ENCODE measurements at places on chromosomes 1 and 21.

GRCh38 chr21:34771512-34772028 lies 102.8 kb downstream of the CLIC6 start:
- no peak for DNase-seq

GRCh38 chr1:218699421-218699820 lies 354.3 kb downstream of the TGFB2 start:
- DNase-seq = no peak

DNA sequence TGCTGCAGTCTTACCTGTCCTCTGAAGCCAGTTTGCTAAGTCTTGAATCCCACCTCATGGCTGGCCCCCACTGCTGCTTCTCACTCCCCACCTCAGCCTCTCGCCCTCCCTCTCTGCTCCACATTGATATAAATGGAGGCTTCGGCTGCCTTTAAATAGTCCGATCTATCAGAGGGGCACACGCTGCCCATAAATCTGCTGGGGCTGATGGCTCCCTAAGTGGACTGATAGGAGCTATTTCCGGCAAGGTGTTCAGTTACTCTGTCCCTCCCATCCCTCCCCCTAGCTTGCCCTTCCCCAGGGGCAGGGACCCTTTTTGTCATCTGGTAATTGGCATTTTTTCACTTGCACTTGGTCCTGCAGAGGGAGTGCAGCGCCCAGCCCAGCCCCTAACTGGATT lies 108.4 kb downstream of the TMEM53 start:
- DNase-seq = no peak

- peak; percentile 15 for DNase-seq
Observed at GRCh38 chr1:226001963-226002666, 3.0 kb upstream of the SDE2 start.

DNA sequence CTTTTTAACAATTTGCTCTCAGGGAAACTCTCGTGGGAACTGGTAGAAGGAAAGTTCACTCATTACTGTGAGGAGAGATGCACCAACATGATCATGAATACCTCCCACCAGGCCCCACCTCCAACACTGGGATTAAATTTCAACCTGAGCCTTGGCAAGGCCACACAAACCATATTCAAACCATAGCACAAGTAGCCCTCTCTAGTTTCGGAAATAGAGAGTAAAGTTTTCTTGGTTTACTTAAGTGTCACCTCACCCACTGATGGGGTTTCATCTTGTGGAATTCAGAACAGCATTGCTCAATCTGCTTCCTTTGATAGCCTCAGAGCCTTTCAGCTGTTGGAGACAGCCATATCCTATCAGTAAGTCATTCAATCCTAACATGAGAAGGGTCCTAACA lies 25.5 kb upstream of the CCSAP start:
- DNase-seq = no peak

GRCh38 chr1:243984788-243985187 lies 66.3 kb upstream of the ZBTB18 start:
- DNase-seq = no peak

GRCh38 chr1:246213502-246213901 lies 293.6 kb downstream of the SMYD3 start:
- no peak for DNase-seq

GRCh38 chr1:59061876-59062275 lies 235.0 kb upstream of the FGGY start:
- DNase-seq = no peak

- DNase-seq = no peak
Observed at GRCh38 chr1:91400133-91400725, 4.4 kb downstream of the HFM1 start.

DNA sequence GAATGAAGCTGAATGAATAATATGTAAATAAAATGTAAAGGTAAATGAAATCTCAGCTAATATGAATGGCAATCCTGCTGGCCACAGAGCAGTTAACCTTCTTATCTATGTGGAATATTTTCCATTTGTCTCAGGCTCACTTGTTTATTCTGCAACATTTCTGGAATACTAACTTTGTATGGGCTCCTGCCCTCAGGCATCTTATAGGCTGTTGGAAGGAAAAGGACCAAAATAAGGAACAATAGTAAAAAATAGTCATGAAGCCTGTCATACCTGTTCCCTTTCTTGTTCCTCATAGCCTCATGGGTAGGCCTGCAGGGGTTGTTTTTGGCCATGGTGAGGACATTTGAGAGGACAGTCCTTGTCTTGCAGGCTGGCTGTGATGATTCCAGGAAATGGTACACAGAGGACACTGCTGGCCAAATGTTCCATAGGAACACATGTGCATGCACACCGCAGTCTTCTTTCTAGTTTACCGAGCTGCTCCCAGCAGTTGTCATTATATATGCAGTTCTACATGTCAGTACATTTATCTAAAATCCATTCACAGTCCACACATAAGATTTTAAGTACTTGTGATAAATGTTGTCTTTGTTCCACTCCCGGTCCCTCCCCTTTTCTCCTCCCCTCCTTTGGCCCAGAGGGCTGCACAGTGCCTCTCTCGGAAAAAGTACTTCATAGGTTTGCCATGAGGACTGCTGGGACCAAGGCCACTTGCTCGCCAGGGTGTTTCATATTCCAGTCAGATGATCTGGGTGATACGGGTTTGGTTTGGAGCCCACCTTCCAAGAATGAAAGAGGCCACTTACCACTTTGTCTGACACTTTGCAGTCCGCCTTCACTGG lies 15.2 kb upstream of the KCNQ4 start:
- DNase-seq = no peak

DNA sequence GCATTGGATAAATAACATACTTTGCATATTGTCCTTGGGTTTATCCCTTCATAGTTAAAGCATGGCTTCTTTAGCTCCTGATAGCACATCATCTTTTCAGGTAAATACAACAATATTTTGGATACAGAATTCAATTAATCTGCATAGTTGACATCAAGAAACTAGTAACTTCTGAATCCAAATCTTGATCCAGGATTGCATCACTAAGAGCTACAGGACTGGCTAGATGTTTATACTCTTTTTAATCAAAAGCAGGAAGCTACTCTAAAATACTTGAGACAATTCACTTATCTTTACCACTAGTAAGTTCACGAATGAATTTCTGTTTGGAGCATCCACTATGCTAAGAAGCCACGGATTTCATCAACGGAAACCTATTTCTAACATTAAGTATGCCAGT lies 54.2 kb upstream of the SLC44A3 start:
- DNase-seq = no peak

GRCh38 chr1:159877695-159878444 lies 15.4 kb upstream of the VSIG8 start:
- DNase-seq = no peak

DNA sequence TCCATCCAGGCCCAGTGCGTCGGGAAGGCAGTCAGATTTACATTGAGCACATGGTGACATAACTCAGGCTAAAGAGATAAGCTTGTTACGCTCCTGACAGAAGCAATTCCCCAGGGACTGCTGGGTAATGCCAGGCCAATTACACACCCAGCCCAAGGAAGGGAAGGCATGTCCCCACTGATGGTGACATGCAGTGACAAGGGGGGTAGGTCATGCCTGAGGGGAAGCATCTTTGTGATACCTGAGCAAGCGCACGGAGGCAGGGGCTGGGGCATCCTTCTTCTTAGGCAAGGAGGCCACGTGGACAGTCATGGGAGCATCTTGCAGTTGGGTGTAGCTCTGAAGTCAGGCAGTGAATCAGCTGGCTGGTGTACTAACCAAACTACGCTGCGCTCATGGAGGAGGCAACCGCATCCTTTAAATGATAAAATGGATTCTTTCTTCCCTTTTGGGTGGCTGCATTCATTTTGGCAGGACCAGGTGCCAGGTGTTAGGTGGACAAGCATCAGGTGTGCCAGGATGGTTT lies 39.6 kb upstream of the GRIK3 start:
- DNase-seq = no peak

GRCh38 chr1:199684686-199685273 lies 342.7 kb upstream of the NR5A2 start:
- no peak for DNase-seq

DNA sequence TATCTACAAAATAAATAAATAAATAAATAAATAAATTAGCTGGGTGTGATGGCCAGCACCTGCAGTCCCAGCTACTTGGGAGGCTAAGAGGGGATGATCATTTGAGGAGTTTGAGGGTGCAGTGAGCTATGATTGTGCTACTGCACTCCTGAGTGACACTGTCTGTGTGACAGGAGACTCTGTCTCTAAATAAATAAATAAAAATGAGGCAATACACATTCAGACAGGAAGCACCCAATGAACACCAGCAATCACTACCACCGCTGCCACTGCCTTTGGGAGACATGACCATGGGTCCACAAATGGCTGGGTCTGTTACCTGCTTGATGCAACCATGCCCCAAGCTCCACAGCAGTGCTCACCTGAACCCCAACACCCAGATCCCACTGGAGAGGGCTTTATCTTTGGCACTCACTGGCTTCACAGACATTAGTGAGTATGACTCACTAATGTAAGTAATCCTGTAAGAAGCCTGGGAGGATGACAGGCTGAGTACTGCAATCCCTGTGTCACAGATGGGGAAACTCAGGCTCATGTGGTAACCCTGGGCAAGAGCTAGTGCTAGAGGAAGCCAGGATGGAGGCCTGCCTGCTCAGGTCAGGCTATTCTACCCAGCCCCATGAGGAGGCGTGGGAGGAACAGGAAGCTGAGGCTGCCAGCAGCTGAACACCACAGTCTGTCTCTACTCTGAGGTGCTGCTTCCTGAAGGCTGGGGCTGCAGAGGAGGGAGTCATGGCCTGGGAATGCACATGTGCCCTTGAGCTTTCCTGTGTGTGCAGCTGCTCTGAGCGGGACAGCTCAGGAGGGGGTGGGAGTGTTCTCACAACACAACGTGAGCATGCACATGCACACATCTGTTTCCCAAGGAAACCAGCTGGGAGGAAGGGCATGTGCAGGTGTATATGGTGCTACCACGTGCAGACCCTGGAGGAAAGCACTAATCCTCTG lies 43.0 kb downstream of the SLC9A1 start:
- DNase-seq = peak; percentile 58

DNA sequence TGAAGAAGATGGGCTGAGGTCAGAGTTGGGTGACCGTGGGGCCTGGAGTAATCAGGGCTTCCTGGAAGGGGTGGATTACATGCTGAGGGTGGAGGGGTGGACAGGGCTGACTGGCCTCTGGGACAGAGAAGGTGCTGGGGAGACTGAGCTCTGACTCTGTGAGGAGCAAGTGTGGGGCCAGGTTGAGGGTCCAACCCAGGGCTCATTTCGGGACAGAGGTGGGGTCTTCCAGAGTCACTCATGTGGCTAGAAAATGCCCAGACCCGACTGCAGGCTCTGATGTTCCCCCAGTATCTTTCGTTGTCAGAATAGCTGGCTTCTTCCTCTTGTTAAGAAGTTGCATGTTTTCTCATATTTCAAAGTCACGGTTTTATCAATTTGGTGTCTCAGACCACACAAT lies 311.8 kb downstream of the PTPRU start:
- no peak for DNase-seq

GRCh38 chr1:85566890-85567289 lies 13.7 kb upstream of the CCN1 start:
- no peak for DNase-seq

GRCh38 chr1:232305050-232305449 lies 324.9 kb downstream of the SIPA1L2 start:
- no peak for DNase-seq

DNA sequence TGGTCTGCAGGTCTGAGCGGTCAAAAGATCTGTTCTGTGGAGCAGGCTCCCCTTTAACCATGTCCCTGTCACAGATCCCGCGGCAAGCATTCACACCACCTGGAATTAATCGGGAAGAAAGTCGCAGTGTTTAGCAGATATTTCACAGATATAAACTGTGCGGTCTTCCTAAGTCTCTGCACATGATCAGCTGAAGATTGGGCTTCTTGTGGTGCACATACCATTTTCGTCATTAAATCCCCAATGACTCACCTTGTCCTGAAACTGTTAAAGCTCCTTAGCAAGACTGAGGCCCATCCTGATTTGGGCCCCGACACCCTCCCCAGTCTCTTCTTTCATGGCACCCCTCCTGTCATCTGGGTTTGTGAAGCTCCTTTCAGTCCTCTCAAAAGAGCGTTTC lies 158.8 kb downstream of the KIF26B start:
- DNase-seq = no peak

DNA sequence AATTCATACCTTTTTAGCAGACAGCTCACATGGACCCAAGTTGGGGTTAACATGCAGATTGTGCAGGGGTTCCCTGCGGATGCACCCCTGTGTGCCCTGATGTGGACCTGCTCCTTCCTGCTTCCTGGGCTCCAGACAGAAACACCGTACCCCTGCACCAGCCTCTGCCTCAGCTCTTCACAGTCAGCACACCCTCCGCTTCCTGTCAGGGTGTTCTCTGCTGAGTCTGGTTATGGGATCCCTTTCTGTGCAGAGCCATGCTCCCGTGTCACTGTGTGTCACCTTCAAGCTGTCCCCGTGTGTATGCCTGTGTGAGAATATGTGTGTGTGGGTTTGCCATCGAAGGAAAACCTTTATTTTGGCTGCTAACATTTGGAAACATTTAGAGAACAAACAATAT lies 48.7 kb upstream of the KCNJ15 start:
- no peak for DNase-seq

GRCh38 chr1:22826604-22827580 lies 116.3 kb downstream of the EPHB2 start:
- DNase-seq = no peak

DNA sequence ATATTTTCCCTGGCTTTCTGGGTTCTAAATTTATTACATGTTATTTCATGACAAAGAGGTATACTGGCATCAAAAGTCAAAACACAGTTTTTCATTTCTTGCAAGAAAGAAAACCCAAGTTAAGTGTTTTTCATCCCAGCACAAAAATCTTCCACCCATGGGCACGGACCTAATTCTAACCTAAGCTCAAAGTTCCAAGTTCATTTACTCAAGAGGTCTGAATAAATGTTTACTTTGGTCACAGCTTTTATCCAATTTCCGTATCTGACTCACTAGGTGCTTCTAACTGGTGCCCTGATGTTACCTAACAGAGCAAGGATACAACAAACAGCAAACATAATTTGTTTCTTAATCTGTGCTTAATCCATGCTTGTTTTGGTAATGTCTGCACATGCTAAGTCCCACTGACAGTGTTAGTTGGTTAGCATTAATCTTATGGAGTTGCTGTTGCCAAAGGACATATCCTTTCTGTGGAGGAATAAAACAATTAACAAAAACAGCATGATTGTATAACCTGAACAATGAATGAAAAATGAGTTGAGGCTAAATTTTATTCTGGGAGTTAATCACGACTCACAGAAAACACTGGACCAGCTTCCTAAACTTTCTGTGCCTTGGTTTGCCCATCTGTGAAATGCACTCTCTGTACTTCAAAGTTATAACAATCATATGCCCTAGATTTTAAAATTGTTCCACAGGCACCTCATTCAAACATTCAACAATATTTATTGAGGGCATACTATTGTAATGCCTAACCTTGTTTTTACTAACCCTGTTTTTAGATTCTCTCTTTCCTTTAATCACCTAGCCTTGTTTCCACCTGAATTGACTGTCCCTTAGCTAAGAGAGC lies 4.2 kb upstream of the CHD1L start:
- DNase-seq = no peak

GRCh38 chr1:232682248-232682647 lies 52.3 kb upstream of the SIPA1L2 start:
- no peak for DNase-seq

GRCh38 chr1:82395440-82395839 lies 594.7 kb downstream of the ADGRL2 start:
- no peak for DNase-seq

- DNase-seq = no peak
Observed at GRCh38 chr1:44695671-44696070, 21.2 kb downstream of the ARMH1 start.

- peak; percentile 45 for DNase-seq
Observed at GRCh38 chr1:234212764-234213657, 160.2 kb upstream of the COA6 start.

- DNase-seq = no peak
Observed at GRCh38 chr1:172897738-172898137, 153.0 kb downstream of the TNFSF18 start.

GRCh38 chr21:17195976-17196375 lies 316.9 kb upstream of the CXADR start:
- no peak for DNase-seq
